ENCODE measurements at places on chromosomes 16 and 17.

- DNase-seq = no peak
These were observed 506.7 kb downstream of the HAPSTR1 start for GRCh38 chr16:9597967-9598730.

DNA sequence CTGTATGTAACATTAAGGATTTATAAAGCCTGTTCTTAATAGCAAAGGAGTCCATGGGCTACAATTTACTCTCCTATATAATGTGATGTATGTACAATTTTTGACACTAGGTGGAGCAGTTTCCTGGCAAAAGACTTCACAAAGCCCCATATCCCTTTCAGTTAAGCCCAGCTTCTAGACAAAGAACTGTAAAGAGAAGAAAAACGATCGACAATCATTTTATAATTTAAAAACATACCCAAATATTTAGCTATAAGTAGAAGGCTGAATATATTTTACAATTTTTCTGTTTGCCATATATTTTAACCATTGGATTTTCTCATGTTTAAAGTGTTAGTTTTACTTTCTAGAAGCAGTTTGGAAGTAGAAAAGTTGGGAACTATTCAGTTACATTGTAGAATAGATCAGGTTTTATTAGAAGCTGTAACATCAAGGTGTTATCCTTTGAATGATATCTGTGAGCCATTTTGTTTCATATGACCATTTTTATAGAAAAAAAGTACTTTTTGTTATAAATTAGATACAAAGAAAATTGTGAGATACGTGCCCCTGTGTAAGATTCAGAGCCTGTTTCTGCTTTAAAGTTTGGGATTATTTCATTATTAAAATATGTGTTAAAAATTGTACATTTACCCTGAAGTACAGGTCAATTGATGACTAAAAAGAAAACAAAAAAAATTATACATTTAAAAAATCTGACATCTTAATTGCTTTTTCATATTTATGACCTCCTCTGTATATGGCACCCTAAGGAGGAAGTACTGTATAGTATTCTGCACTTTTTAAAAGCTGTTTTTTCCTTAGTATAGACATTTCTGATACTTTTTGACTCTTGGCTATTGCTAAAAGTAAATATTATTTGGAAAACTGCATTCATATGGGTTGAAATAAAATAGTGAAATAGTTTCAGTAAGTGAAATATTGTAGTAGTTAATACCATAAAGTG is 46.3 kb downstream of the VMP1 start:
- DNase-seq = peak; percentile 82

DNA sequence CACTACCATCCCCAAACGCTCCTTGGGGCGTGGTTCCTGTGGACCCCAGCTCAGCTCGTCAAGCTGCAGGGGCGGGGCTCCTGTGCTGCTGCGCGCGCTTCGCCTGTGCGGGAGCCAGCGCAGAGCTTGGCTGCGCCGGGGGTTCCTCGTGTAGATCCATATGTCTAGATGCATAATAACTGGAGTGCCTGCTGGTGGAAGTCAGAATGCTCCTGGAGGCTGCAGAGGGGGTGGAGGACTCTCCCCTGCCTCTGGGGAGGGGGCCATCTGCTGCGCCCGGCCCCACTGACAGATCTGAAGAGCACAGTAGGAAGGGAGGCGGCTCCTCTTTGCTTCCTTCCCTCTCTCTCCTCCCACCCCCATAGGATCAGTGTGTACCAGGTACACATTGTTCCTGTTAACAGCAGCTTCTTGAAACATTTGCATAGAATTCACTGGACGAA is 4.6 kb downstream of the RASD1 start:
- no peak for DNase-seq

DNA sequence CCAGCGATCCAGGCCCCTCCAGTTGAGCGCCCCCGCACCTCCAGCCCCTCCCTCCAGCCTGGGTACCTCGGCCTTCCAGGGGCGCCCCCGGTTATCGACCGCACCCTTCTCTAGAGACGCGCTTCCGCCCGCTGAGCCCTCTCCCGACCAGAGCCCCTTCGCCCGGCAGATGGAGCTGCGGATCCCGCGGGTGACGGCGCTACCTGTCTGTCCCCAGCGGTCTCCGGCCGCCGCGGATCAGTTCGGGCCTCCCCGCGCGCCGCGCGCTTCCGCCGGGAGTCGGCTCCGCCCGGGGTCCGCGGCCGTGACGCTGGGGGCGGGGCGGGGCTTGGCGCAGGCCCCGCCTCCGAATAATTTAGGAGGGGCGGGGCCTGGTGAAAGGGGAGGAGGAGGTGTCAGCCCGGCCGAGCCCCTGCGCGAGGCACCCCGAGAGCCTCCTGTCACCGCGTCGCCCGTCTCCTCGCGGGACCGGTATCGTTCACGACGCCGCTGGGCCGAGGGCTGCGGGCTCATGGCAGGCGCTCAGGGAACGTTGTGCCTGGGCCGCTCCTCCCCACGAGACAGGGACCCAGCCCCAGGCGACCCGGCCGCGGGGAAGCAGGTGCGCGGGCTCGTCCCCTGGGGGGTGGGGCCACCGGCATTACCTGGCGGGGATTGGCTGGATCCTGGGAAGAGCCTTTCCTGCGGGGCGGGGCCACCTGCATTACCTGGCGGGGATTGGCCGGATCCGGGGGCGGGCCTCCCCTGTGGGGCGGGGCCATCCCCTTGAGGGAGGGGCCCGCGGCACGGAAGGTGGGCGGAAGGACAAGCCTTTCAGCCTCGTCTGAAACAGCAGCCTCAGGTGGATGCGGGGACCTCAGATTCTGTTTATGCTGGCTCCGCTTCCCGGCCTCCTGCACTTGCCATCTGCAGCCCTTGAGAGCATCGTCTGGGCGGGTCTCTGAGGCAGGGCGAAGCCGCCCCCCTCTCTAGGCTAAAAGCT is at the start of gene SPATA2L:
Gene SPATA2L, minus strand, starts transcription at position 281 of the 982 bp plus-strand sequence. CDS start 473 bp downstream, outside the sequence.
- peak; percentile 62 for DNase-seq

DNA sequence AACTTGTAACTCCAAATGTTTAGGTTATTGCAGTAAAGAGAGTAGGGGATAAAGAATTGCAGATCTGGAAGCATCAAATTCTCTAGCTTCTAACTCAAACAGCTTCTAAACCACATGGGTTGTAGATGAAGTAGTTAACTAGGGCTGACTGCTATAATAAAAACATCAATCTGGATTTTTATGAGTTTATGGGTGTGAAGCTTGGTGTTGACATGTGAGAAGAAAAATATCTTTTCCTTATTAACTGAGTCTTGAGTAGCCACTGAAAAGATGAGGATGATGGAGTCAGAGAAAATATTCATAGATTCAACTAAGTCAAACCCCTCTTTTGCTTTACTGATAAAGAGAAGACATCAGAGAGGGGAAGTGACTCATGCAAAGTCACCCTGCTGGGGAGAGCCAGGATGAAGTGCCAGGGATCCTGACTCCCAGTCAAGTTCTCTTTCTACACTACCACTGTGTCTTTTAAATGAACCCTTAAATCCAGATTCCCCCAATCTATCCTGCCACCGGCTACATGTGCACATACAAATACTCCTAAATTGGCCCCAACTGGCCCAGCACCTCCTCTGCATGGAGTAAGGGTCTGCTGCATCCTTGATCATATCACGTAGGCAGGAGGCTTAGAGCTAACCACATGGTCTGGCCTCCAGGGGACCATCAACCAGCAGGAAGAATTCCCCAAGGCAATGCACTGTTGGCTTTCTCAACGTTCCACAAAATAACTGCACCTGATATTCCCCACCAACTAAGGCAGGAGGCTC is 264.0 kb upstream of the CCL2 start:
- DNase-seq = no peak

DNA sequence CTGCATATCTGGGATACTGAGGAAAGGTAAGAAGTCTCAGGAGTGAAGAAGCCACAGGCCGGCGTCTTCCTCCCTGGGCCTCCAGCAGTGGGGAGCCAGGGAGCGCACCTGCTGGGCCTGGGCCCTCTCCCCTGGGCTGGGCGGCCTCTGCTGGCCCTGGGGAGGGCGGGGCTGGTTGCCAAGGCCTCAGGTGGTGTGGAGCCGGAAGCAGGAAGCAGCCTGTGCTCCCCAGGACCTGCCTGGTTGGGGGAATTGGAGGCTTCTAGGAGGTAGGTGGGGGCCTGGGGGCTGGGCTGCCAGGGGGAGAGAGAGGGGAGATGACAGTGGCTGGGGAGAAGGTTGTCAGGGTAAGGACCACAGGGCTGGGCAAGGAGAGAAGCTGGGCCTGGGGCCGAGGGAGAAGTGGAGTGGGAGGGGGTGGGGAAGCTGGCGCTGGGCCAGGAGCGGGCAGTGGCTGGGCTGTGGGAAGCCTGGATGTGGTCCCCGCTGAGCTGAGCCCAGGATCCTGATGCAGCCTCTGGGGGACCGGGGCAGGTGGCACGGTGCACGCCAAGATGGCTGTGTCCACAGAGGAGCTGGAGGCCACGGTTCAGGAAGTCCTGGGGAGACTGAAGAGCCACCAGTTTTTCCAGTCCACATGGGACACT is at the start of gene SMIM22:
Gene SMIM22, plus strand, starts transcription at position 189 of the 647 bp plus-strand sequence. Its CDS starts 366 bp downstream, at position 555.
- no peak for DNase-seq

- DNase-seq = no peak
These were observed 86.3 kb downstream of the WDR59 start for GRCh38 chr16:74898659-74899058.

- peak; percentile 18 for DNase-seq
These were observed 902 bp upstream of the SPATA32 start for GRCh38 chr17:45262516-45263476.

DNA sequence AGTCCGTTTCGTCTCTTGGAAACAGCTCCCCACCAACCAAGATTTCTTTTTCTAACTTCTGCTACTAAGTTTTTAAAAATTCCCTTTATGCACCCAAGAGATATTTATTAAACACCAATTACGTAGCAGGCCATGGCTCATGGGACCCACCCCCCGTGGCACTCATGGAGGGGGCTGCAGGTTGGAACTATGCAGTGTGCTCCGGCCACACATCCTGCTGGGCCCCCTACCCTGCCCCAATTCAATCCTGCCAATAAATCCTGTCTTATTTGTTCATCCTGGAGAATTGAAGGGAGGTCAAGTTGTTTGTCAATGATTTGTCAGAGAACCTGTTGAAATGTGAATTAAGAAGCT is 48.2 kb downstream of the IL21R start:
- no peak for DNase-seq

DNA sequence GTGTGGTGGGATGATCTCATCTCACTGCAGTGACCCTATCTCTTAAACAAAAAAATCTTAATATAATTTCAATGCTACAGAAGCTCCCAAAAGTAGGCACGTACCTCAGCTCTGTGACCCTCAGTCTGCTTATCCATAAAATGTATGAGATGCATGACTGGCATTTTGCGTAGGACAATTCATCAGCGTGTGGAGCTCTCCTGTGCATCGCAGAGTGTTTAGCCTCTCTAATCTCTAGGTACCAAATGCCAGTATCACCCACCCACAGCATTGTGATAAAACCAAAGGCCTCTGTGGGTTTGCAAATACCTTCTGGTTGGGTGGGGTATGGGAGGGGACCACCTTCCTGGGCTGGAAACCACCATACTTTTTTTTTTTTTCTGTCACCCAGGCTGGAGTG is 19.0 kb upstream of the TUBG2 start:
- DNase-seq = no peak

DNA sequence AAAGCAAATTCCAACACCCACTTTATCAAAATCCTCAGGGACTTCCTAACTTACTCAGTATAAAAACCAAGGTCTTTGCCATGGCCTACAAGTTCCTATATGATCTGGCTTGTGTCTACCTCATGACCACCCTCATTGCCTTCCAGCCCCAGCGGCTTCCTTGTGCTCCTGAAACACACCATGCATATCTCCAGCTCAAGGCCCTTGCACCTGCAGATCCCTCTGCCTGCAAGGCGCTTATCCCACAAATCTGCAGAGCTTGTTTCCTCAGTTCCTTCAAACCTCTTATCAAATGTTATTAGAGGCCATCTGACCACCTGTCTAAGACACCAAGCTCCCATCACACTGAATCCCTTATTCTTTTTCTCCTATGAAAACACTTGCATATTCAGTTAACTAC is 2.6 kb downstream of the BBS2 start:
- DNase-seq = no peak

DNA sequence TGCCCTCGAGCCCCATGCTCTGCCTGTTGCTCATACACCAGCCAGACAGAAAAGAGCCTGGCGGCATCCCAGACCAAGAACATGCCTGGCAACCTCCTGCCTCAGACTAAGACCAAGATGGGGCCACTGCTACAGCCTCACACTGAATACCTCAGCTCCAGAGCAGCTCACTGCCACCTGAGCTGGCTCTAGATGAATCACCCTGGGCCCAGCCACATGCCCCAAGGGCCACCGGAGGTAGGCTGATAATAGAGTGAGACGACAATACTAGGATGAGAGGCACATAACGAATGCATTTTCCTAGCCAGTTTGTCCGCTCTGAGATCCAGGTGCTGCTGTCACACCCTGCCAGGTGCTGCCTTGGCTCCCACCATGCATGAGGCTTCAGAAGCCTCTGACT is 13.0 kb downstream of the PIP4K2B start:
- DNase-seq = no peak

GRCh38 chr16:49750341-49751000 is 105.4 kb downstream of the ZNF423 start:
- DNase-seq = no peak

DNA sequence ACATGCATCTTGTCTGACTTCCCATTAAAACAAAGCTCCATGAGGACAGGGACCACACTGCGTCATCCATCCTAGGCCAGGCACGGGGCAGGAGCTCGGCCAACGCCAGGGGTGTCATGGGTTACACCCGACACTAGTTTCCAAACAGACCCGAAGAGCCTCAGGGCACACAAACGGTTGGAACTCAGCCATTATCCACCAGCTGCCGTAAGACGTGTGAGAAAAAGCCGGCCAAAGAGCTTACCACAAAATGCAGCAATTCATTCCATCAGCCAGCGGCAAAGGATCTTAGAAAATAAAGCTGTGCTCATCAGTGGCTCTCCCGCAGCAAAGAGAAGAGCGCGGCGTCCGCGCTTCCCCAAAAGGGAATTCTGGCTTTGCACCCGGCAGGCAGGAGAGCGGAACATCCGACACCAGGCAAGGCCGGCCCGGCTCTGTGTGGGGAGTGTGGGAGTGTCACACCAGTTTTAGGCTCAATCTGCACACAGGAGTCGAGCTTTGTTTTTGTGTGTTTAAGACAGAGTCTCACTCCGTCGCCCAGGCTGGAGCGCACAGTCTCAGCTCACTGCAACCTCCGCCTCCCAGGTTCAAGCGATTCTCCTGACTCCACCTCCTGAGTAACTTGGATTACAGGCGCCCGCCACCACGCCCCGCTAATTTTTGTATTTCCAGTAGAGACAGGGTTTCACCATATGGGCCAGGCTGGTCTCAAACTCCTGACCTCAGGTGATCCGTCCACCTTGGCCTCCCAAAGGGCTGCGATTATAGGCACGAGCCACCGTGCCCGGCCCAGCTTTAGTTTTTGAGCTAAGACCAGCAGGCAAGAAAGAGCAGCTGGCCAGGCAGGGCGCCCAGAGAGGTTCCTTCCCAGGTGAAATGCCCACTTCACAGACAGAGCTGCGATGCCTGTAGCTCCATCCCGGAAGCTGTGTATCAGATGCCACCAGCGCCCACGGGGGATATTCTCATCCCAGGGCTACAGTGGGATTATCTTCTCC is 1.5 kb downstream of the SLC38A8 start:
- DNase-seq = no peak

Data from HCEC 1CT (cell line).